Body of pancreas (tissue), 4 donors: ENCODE measurements at places on chromosomes 11 and 22. TPM values are rescaled to one million over a fixed set of nuclear protein-coding genes. Genes with fewer than 3 reads are reported as not detected.

Gene PNPLA2
- 351 TPM for total RNA-seq

Gene MB
- 1.3 TPM for total RNA-seq

DNA sequence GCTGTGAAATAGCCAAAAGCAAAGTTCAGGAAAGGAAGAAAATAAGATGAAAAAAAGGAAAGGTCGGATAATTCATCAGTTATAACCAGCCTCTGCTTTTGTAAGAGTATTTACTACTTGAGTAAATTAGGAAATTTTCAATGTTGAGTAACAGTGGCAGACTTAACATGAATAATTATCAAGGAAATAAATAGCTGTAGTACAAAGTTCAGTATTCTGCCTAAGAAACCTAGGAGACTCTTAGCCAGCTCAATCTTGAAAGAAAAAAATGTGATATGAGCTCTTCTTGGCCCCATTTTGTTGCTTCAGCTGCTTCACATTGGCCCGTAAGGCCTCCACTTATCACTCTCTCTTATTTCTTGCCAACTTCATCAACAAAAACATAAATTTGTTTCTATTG lies 17.0 kb upstream of the DNAJB7 start:
- no peaks in the 10 kb centered on the region for H3K36me3 ChIP-seq
- DNase-seq: peak; percentile 35
- peaks cover 12% of the 10 kb centered on the region for H3K4me1 ChIP-seq
- no peak overlapping the region for H3K4me3 ChIP-seq
- H3K27me3 ChIP-seq: no peaks in the 10 kb centered on the region
- peak overlapping the region; percentile 45 for H3K27ac ChIP-seq

DNA sequence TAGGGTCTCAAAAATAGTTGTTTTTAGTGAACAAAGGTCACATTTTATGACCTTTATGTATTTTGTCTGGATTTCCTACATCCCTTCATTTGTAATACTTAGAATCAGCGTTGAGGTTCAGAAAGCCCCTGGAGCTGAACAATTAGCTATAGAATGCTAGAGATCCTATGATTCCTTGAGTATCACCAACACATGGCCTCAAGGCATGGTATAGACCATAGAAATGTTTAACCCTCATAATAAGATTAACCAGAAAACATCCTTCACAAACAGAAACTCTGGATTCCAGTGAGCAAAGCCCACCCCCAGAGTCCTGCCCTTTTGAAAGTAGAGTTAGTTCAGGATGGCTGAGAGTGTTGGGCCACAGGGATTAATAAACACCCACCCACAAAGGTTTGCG lies 77.3 kb downstream of the CYB5R2 start:
- DNase-seq: no peak
- H3K4me3 ChIP-seq: no peak overlapping the region
- H3K36me3 ChIP-seq: no peaks in the 10 kb centered on the region
- H3K27me3 ChIP-seq: no peaks in the 10 kb centered on the region

GRCh38 chr11:116736763-116737162 lies 36.0 kb downstream of the BUD13 start:
- H3K36me3 ChIP-seq: no peaks in the 10 kb centered on the region
- no peak overlapping the region for H3K4me3 ChIP-seq
- no peak for DNase-seq
